Cortex of kidney (tissue), 1 donor: ENCODE measurements at places on chromosomes 4 and X.

DNA sequence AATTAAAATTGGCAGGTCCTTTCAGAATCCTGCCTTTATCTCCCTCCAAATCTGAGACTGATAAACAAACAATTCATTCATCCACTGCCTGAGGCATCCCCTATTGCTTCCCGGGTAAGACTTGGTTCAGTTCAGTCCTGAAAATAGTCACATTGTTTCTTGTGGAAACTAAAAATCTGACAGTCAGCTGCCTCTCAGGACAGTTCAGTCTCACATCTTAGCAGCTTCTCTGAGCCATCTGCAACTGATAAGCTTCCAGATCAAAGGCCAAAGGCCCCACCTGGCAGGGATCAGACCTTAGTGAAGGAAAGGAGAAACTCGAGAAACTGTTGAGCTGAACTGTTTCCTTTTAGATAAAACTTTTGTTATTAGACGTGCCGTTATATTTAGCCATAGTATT, 264.5 kb downstream of the IL15 start:
- no peak for DNase-seq

DNA sequence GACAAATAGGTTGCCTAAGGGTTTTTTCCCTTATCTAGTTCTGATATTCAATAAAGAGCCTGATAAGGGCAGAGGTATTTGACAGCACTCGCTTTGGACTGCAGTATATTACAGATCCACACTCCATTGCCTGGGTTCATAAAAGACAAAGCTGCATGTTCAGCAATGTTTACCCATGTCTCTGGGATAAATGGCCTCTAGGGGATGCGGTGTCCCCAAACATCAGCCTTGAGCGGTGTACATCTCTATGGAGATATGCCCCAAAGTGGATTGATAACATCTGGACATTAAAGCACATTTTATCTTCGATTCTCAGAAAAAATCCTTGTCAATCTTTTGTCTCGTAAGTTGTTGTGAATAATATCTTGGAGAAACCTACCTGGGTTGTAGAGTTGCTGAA, 660.8 kb upstream of the AADAT start:
- no peak for DNase-seq

DNA sequence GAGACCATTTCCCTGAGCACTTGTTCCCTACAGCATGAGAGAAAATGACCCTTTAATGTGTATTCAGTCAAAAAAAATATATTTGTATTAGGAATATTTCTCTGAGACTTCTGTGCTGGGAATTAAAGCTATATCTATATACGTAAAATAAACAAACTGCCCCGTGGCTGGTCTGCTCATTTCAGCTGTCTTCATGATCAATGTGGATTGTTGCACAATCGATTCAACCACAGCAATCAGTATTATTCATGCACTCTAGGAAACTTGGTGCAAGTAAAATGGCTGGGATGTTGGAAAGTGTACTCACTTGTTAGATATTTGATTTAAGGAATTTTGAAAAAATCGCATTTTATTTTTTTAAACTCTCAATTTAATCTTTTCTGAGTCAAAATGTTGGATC, 307.9 kb upstream of the ZFP42 start:
- no peak for DNase-seq

GRCh38 chr4:89939546-89939945, 44.9 kb downstream of the MMRN1 start:
- no peak for DNase-seq

- DNase-seq: no peak
Observed at GRCh38 chr4:165839615-165840333, 33.3 kb upstream of the TLL1 start.

DNA sequence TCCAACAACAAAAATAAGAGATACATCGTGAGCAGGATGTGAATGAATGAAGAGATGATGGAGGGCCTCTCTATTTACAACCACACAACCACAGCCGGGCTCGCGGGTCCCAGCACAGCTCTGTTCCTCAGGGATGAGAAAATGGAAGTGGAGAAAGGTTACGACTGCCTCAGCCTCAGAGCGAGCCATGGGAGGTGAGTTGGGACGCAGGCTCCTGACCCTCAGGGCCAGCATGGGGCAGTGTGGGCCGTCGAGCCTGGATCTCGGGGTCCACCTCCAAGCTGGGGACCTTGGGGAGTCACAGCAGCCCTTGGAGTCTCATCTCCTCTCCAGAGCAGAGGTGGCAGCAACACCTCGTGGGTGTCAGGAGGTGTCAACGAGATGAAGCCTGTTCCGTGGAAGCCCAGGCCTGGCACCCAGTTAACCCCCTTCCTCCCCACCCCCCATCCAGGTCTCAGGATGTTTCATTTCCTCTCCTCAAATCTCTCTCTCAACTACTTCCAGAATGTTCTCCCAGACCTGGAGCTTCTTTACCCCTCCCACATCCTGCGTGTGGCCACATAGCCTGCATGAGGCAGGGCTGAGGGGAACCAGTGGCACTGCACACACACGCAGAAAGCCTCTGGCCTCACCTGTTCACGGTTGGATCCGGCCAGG, 25.9 kb downstream of the C4orf50 start:
- no peak for DNase-seq

DNA sequence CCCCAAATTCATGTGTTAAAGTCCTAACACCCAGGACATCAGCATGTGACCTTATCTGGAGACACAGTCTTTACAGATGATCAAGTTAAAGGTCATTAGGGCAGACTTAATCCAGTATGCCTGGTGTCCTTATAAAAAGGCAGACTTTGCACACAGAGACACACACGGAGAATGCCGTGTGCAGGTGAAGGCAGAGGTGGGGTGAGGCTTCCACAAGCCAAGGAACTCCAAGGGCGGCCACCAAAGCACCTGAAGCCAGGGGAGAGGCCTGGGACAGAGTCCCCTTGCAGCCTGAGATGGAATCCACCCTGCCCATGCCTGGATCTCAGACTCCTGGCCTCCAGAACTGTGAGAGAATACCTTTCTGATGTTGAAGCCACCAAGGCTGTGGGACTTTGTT, 26.1 kb upstream of the SORCS2 start:
- no peak for DNase-seq

DNA sequence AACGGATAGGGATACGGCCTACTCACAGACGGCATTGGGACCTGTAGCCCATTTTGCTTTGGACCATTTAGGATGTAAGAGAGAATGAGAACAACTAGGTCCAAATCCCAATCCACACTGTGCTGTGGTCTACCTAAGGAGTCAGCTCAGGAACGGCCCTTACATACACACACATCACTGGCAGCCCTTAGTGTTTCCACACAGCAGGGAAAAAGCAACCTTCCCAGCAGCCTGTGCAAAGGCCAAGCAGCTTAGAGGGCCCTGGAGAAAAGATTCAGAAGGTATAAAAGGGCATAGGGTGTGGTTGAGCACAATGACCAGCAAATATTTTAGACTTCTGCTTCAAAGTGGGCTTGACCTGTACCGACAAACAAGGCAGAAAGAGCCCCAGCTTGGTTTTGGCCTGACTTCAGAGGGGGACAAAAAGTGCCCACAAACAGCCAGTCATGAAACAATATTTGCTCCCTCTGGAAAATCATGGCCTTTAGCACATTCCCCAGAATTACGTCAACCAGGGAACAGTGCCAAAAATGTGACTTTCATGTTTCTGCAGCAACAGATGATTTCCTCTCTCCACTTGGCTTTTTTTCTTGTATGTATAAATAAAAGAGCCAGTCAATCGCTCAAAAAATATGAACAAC, 359.5 kb upstream of the FGF16 start:
- no peak for DNase-seq

- no peak for DNase-seq
Observed at GRCh38 chr4:15416357-15417232, 11.2 kb upstream of the C1QTNF7 start.

GRCh38 chr4:70997036-70997435, 3.6 kb downstream of the DCK start:
- DNase-seq: no peak
